ENCODE measurements at places on chromosomes 2 and 18.

DNA sequence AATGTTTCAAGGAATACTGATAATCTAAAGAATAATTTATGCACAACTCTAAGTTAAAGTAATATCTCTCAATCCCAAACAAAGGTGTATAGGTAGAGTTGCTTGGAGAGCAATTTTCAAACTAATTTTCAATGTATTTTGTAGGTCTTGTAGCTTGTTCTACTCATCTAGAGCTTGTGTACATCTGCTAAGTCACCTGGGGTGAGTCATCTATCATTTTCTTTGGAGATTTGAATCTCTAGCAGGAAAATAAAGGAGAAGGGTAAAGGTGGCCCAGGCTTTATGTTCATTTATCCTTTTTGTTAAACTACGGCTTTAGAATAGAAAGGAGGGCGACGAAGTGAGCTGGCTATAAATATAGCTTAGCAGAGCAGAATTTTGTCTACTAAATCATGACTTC lies 76.8 kb upstream of the THUMPD2 start:
- DNase-seq = no peak

GRCh38 chr2:40395169-40396073 lies 56.5 kb downstream of the SLC8A1 start:
- DNase-seq = no peak

DNA sequence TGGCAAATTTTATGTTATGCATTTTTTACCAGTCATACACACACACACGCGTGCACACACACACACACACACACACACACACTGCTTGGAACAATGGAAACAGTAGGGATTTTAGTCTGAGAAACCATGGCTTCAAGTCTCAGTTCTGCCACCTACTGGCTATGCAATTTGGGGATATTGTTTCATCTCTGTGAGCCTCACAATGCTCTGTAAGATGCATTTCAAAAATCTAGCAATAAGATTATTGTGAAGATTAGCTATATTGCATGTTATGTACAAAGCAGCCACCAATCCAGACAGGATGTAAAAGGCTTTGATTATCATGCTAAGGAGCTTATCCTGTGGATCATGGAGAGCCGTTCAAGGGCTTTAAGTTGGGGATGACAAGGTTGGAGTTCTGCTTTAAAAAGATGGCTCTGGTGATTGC lies 401.4 kb downstream of the NBAS start:
- no peak for DNase-seq

GRCh38 chr18:69097349-69097748 lies 299.5 kb downstream of the CCDC102B start:
- DNase-seq = no peak

GRCh38 chr2:101273056-101273455 lies 20.4 kb downstream of the CNOT11 start:
- DNase-seq = no peak

DNA sequence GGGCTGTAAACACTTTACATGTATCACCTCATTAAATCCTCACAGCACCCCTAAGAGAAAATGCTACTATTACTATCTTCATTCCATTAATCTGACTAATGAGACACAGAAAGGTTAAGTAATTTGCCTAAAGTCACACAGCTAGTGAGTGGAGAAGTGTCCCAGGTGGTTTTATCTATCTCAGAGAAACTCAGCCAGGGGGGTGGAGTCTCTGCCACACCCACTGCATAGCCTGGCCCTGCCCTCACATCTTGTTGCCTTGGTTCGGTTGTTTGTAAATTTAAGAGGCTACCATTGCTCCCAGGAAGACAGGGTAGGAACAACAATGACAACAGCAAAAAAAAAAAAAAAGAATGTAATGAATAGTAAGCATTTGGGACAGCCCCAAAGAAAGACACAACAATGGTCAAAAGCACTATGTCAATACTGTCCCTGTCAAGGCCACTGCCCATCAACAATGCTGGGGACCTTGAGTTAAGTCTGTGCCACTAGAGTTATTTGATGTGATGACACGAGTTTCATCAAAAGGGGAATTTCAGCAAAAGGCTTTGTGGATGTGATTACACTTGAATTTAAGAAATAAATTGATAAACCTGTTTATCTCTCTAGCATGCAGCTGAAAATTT lies 17.5 kb downstream of the CYRIA start:
- no peak for DNase-seq

DNA sequence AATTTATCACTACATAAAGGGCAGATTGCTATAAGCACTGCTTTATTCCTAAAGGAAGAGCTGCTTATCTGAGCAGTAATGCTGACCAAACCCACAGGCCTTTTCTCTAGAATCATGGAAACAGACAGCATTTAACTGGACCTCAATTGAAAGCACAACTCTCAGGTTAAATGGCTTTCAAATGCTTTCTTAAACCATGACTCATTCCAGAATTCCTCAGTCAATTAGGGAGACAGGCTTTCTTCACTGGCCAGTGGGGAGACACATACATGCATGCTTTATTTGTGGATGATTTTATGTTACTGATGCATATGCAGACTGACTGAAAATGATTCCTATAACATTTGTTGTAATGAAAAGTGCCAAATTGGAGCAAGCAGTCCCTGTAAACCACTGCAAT lies 114.6 kb downstream of the ACVR1 start:
- DNase-seq = no peak

GRCh38 chr18:63206433-63207142 lies 113.0 kb downstream of the BCL2 start:
- DNase-seq = no peak

DNA sequence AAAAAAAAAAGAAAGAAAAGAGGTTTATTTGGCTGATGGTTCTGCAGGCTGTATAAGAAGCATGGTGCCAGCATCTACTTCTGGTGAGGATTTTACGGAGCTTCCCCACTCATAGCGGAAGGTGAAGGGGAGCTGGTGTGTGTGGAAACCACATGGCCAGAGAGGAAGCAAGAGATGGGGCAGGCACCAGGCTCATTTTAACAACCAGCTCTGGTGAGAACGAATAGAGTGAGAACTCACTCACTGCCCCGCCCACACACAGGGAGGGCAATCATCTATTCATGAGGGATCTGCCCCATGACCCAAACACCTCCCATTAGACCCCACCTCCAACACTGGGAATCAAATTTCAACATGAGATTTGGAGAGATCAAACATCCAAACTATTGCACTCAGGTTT lies 68.5 kb downstream of the MOGAT1 start:
- DNase-seq = no peak

All from right forelimb (tissue), 1 donor.